NCI-H187 treated with DMSO at 0.1 percent for 48 hours (cell line): ENCODE measurements at places on chromosomes 12 and 14.

GRCh38 chr12:111745211-111745610, 21.5 kb upstream of the ALDH2 start:
- DNase-seq = no peak

GRCh38 chr14:92649934-92650545, 98.4 kb downstream of the LGMN start:
- no peak for DNase-seq

- no peak for DNase-seq
These were observed 145.2 kb upstream of the WSCD2 start for GRCh38 chr12:107983756-107984472.

GRCh38 chr12:104412681-104413080, 44.1 kb upstream of the CHST11 start:
- no peak for DNase-seq

DNA sequence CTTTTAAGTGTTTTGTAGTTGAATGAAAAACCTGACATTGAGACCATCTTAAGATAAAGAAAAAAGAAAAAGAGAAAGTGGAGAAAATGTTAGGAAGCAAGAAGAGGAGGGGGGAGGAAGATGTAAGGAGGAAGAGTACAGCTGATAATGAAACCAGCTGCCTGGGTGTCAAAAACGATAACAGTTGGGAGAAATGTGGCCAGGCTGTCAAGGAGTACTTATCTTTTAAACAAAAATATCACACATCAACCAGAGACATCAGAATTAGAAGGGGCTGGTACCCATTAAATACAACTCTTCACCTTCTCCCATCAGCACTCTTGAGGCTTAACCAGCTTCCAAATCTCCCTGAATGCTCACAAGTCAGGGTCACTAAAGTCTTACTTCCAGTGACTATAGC, 4.5 kb downstream of the SLC11A2 start:
- DNase-seq = no peak

GRCh38 chr12:8987685-8988084, 1.7 kb upstream of the KLRG1 start:
- no peak for DNase-seq

GRCh38 chr14:65195042-65195719, 92.9 kb upstream of the MAX start:
- no peak for DNase-seq

DNA sequence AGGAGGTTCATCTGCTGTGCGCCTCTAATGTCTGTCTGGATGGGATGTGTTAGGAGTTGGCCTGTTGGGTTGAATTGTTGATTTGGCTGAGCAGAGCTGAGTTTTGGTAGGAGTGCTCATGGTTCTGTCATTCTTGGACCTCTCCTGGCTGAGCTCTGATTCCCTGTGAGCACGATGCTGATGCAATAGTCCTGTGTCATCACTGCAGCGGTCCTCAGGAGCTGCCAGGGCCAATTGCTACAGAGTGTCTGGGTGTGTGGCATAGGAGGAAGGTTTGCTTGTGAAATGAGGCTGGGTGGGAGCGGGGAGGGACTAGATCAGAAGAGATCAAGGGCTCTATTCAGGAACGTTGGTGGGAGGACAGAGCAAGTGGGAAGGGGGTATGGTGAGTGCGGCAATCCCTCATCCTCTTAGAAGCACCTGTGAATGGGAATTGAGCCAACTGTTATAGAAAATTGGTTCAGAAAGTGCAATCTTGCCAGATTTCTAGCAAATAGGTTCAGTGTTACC, 21.2 kb downstream of the PEX5 start:
- no peak for DNase-seq

DNA sequence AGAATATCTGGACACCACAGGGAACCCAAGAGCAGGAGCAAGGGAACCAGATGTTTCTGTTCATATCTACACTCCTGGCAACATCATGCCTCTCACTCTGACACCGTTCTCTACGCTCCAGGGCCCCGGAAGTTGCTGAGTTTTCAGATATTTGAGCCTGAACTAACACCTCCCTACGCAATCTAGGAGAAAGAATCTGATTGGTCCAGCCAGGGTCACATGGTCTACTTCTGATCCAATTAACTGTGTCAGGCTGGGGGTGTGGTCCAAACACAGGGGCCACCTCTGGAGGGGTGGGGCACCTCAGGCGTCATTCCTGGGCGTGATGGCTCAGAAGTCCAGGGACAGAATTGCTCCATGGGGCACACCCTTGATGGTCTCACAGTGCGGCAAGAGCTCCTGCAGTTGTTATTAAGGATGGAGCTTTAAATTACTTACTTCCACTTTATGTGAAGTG, 165.5 kb downstream of the PTPN11 start:
- no peak for DNase-seq

- no peak for DNase-seq
These were observed 14.6 kb upstream of the GALNT6 start for GRCh38 chr12:51405801-51406207.

DNA sequence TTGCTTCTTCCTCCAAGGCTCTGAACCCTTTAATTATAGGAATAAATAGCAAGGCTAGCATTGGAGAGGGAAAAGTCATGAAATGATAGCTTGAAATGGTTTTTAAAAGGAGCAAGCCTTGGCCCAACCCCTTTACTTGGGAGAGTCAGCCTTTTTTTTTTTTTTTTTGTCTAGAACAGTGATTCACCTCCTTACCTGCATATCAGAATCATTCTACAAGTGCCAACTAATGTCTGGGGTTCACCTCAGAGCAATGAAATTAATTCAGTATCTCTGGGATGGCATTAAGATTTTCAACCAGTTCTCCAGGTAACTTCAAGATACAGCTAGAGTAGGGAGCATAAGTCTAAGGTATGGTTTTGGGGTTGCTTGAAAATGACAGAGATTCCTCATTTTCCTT, 41.3 kb upstream of the TMTC2 start:
- no peak for DNase-seq

DNA sequence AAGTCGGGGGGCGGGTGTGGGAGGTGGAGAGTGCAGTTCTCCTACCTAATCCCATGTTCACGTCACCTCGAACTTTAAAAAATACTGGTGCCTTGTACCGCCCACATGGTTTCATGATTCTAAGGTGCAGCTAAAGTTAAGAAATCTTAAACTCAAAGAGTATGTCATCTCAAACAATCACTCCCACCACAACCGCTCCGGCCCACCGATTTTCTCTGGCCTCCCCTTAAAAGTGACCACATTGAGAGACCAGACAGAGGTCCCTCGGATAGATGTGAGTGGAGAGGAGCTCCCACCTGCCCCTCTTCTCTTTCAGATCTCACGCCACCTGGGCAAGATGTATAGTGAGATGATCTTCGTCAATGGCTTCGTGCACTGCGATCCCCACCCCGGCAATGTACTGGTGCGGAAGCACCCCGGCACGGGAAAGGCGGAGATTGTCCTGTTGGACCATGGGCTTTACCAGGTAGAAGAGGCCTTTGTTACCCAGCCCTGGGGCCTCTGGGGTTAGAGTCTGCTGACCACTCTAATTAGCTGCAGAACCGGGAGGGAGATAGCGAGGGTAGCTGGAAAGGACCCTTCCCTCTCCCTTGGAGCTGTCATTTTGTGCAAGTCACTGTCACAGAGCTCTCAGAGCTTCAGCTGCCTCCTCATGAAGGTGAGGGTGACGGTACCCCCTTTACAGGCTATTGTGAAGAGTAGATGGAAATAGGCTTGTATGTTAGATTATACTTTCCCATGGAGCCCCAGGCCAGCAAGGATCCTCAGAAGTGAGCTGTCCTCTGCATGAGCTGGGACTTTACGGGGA, 124.4 kb downstream of the ADCK1 start:
- no peak for DNase-seq

DNA sequence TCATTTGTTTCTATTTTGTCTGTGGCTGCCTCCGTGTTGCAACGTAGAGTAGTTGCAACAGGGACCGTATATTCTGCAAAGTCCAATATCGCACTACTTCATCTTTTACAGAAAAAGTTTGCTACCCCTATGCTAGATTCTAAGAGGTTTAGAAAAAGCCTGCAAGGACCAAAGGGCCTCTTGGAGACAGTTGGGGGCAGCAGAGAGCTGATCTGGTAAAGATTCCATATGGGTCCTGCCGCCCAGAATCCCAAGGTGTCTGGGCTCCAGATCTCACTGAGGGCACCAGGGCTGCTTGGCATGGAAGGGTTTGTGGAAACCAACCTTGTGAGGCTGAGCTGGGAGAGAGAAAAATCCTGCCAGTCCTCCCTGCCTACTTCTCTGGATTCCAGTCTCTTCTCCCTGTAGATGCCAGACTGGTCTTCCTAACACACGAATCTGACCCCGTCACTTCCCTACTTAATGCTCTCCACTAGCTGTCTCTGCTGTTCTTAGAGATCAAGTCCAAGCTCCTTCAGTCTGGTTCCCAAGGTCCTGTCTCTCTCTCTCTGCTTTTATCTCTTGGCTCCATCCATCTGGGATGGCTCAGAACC, 74.6 kb downstream of the GLRX5 start:
- DNase-seq = no peak

DNA sequence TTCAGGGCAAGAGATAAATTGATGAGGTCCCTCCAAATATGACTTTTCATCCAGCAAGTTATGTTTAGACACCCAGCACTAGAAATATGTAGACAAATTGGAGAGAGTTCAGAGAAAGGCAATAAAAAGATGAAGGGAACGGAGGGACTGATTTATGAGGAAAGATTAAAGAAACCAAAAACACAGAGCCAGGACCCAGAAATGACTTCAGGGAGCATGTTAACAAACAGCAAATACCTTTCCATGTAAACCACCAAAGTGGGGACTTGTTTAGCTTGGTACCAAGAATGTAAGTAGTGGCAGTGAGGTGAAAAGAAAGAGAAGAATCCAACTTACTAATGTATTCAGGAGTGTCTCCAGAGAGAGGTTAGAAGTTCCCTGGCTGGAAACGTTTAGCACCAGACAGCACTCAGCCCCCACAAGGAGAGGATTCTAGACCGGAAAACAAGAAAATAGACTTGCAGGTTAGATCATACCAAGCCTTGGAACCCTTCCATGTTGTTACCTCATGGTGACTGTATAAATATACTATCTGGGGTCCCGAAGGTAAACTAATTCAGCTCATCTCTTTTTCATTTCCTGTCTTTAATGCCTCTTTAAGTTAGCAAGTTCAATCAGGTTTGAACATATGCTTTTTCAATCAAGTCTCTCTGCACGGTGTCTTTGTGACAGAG, 79.2 kb downstream of the TBC1D30 start:
- DNase-seq = no peak

DNA sequence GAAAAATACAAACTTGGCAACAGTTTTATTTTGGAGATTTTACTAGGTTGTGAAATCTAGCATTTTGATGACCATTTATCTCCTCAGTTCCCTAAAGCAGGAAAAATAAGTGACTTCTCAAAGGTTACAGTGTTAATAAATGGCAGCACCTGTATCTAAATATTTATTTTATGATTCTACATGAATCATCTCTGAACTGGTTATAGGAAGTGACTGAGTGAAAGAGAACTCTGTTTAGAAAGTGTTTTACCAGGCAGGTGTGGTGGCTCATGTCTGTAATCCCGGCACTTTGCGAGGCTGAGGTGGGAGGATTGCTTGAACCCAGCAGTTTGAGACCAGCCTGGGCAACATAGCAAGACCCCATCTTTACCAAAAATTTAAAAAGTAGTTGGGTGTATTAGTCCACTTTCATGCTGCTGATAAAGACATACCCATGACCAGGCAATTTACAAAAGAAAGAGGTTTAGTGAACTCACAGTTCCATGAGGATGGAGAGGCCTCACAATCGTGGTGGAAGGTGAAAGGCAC, 26.3 kb downstream of the MIPOL1 start:
- no peak for DNase-seq

DNA sequence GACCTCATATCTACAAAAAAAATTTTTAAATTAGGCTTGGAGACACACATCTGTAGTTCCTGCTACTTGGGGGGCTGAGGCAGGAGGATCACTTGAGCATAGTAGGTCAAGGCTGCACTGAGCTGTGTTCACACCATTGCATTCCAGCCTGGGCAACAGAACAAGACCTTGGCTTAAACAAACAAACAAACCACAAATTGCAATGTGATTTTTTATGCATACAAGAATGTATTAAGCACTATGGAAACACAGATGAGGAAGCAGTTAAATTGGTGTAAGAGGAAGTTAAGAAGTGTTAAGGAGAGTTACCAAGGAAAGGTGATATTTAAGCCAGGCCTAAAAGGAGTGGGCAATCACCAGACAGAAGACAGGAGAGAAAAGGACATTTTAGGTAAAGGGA, 83.6 kb upstream of the HECTD1 start:
- no peak for DNase-seq

DNA sequence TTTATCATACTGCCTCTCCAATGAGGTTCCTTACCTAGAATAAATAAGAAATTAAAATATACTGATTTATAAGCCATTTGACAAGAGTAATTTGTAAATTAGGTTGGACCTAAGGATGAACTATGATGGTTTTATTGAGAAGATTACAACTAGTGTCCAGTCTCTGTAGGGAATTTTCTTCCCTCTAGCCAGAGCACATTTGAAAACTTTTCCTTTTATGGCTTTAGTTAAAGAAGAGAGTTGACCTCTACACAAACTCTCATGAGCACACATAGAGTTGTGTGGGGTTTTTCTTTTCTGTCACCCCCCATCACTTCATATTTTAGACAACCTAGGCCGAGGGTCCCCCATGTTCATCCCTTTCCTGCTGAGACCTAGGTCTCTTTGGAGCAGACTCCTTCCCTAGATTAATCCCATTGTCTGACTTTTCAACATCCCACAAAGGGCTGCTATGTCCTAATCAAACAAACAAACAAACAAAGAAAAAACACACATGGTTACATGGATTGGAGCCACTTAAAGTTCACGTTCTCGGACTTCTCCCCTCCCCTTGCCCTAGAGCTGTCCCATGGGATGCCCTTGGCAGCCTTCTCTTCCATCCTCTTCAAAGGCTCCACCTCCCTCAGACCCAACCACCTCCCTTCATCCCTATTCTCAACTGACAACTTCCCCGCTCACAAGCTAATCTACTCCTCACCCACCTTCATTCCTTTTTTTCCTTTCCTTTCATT, 40.7 kb downstream of the GPR135 start:
- DNase-seq = no peak

DNA sequence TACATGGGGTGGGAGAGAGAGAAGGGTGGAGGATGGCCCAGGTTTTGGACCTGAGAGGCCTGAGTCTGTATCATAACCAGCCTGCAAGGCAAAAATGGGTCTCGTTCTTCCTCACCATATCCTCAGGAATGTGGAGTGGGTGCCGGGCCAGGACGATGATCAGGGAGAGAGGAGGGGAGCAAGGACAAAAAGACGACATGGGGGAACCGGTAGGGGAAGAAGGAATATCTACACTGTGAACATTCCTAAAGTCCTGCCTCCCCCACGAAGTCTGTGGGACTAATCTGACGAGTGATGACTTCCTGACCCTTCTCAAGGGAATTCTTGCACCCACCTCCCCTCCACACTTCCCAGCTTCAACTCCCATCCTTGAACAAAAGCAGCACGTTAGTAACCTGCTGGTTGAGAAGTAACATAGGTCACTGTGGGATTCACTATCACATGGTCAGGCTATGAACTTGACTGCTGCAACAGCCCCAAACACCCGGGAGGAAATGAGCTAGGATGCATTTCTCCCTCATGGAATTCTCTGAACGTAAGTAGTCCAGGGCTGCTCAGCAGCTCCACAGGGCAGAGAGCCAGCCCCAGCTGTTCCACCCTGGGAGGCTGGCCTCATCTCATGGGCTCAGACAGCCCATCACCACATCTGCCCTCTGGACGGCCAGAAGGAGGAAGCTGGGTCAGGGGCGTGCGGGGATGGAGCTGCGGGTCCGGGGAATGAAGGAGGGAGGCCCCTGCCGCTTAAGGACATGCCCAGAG, 36.8 kb upstream of the VWF start:
- DNase-seq = no peak
